ENCODE measurements at places on chromosomes 2 and 18.

DNA sequence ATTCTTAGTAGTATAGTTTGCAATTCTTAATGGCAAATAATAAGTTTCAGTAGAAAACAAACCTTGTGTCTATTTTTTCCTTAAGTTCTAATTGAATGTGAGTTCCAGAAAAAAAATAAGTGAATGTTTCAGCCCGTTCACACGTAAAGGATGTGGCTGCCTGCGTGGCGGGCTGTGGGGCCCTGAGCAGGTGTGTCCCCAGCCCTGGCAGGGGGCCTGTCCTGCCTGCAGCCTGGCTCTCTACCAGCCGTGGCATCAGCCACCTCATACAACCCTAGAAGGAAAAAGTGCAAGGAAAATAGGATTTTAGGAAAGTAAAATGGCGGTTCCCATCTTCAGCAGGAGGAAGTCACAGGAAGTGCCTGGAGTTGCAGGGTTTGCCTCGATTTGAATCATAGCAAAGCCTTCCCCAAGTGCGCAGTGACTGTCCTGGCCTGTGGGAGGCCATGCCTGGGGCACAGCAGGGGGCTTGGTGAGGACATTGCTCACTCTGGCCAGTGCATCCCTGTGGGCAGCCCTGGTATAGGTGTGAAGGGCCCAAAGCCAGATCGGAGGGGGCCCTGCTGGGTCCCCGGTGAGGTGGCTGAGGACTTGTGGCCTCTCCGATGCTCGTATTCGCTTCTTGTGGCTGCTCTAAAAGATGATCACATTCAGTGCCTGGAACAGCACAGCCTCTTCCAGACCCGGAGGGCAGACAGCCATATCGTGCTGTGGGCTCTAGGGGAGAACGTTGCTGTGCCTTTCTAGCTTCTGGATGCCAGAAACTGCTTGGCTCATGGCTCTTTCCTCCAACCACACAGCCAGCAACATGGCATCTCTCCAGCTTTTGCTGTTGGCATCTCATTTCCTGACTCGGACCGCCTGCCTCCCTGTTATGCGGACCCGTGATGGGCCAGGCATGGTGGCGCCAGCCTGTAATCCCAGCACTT, 12.6 kb downstream of the DTYMK start:
- no peak overlapping the region for H3K4me3 ChIP-seq
- no peak for DNase-seq
- H3K4me1 ChIP-seq, result peaks cover 2% of the 10 kb centered on the region
- peaks cover 51% of the 10 kb centered on the region for H3K36me3 ChIP-seq
- no peak overlapping the region for H3K27ac ChIP-seq
- no peaks in the 10 kb centered on the region for H3K27me3 ChIP-seq

DNA sequence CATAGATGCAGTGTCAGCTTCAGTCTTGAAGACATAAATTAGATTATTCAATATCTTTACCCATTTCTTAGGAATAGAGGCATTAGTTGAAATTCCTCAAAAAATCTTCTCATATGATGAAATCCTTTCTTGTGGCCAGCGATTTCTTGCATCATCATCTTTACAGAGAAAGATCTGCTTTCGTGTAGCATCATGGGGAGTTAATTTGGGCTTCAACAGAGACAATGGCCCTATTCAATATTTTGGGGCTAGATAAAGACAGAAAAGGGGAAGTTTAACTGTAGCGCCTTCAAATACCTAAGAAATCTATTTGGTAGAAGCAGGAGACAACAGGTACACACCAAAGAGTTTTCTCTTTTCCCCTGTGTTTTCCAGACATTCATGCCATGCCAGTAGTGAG, 73.8 kb downstream of the TGFA start:
- no peaks in the 10 kb centered on the region for H3K36me3 ChIP-seq
- H3K4me1 ChIP-seq, result no peaks in the 10 kb centered on the region
- DNase-seq, result no peak

DNA sequence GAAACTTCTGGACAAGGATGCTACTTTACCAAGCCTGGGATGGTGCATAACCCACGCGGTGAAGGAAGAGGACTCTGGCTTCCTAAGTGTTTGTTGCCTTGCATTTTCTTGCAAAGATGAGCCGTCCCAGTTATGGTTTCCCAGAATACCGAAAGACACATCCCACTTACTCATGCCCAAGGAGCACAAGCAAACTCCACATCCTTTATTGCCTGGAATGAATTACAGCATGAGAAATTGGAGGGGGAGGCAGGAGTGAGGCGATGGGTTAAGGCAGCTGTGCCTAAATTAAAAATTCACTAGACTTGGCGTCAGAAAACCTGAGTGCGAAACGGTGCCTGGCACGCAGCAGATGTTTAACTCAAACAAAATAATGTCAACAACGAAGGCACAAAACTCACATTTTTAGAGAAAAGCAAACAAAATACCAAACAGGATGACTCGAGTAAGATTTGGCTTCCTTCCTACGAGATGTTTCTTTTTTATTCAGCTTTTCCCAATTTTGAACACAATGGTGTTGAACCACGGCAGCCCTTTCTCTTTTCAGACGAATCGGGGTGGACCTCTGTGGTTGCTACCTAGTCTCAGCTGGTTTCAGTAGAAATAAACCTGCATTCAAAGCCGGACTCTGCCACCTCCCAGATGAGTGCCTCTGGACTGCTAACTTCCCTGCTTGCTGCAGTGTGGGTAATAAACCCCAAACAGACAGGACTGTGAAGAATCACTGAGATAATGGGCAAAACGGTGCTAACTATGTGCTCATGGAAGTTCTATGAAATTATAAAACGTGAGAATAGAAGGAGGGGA, 100.3 kb upstream of the NCK2 start:
- H3K36me3 ChIP-seq, result no peaks in the 10 kb centered on the region
- no peaks in the 10 kb centered on the region for H3K4me1 ChIP-seq
- no peak for DNase-seq

- H3K36me3 ChIP-seq, result no peaks in the 10 kb centered on the region
- no peak for DNase-seq
- no peak overlapping the region for H3K4me3 ChIP-seq
- H3K4me1 ChIP-seq, result no peaks in the 10 kb centered on the region
Measured at GRCh38 chr18:64330931-64331330, 182.0 kb upstream of the LINC00305 start.

GRCh38 chr2:71173096-71173495, 42.7 kb downstream of the MPHOSPH10 start:
- H3K4me3 ChIP-seq, result no peak overlapping the region
- no peak for DNase-seq
- H3K36me3 ChIP-seq, result no peaks in the 10 kb centered on the region
- no peak overlapping the region for H3K27ac ChIP-seq

DNA sequence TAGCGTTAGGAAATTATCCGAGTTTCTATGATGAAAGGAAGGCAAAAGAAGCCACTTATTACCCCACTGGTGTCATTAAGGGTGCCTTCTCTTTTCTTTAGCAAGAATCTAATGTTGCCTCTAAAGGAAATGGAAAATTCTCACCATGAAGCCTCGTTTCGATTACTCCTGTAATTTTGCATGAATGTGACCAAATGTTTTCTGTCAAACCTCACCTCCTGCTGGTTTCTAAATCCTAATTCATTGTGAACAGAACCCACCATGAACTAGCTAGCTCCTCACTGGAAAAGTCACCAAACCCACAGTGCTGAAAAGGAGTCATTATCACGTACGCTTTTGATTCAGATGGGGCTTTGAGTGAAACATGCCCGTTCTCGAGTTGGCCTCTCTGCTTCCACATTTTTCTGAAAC, 119.9 kb downstream of the COPS8 start:
- no peaks in the 10 kb centered on the region for H3K36me3 ChIP-seq
- no peaks in the 10 kb centered on the region for H3K4me1 ChIP-seq
- no peak for DNase-seq
- no peak overlapping the region for H3K4me3 ChIP-seq
- peaks cover 2% of the 10 kb centered on the region for H3K27me3 ChIP-seq

- no peak overlapping the region for H3K4me3 ChIP-seq
- H3K27ac ChIP-seq, result no peak overlapping the region
- DNase-seq, result no peak
- peaks cover 6% of the 10 kb centered on the region for H3K27me3 ChIP-seq
- H3K4me1 ChIP-seq, result no peaks in the 10 kb centered on the region
Measured at GRCh38 chr2:151347906-151348305, 9.5 kb upstream of the TNFAIP6 start.

- DNase-seq, result no peak
- peaks cover 5% of the 10 kb centered on the region for H3K4me1 ChIP-seq
- peaks cover 27% of the 10 kb centered on the region for H3K27me3 ChIP-seq
- H3K27ac ChIP-seq, result no peak overlapping the region
Measured at GRCh38 chr18:79801641-79802040, 3.9 kb downstream of the KCNG2 start.

- DNase-seq, result no peak
- H3K36me3 ChIP-seq, result no peaks in the 10 kb centered on the region
- no peaks in the 10 kb centered on the region for H3K27me3 ChIP-seq
- no peak overlapping the region for H3K4me3 ChIP-seq
- H3K4me1 ChIP-seq, result peaks cover 3% of the 10 kb centered on the region
- no peak overlapping the region for H3K27ac ChIP-seq
Measured at GRCh38 chr2:149018981-149019380, 19.5 kb upstream of the LYPD6B start.
